Activated T-cell treated with anti-CD3 and anti-CD28 coated beads, Interleukin-2, amount 50 U/mL, for 48 hours (primary cell): ENCODE measurements at places on chromosomes 16 and 17.
A peak's percentile ranks its signal among the peaks of the same experiment; 100 is the strongest.

DNA sequence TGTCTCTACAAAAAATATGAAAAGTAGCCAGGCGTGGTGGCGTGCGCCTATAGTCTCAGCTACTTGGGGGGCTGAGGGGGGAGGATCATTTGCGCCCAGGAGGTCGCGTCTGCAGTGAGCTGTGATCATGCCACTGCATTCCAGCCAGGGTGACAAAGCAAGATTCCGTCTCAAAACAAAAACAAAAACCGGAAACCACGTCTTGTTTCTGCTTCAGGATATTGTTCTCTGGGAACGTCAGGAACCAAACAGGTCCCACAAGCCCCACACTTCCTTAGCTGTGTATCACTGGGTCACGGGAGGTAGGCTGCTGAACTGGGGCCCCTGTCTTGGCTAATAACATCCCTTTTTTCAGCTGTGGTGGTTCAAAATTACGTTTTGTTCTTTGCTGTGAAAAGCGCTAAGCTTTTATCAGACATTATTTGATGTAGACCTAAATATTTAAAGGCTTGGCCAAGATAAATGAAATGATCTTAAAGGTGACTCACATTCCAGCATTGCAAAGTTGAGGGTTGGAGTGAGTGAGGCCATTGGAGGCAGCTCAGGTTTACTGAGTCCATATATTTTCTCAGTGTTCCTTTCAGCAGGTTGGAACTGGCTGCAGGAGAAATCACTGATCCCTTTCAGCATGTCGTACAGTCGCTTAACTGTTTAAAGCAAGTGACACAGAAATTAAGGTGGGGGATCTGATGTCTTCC, 16.4 kb upstream of the SEC14L1 start:
- no peak for DNase-seq

DNA sequence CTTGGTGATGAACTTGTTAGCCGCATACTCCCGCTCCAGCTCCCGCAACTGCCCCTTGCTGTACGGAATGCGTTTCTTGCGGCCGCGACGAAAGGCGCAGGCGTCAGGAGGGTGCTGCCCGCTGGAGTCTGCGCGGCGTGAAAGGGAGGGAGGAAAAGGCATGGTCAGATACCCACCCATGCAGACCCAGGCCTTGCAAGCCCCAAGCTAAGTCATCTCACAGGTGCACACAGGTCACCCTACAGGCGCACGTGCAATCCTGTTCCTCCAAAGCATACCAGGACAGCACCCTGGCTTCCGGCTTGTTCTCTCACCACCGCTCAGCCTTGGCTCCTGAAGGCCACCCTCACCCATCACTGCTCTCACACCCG, 1.6 kb downstream of the HOXB13 start:
- DNase-seq: no peak

DNA sequence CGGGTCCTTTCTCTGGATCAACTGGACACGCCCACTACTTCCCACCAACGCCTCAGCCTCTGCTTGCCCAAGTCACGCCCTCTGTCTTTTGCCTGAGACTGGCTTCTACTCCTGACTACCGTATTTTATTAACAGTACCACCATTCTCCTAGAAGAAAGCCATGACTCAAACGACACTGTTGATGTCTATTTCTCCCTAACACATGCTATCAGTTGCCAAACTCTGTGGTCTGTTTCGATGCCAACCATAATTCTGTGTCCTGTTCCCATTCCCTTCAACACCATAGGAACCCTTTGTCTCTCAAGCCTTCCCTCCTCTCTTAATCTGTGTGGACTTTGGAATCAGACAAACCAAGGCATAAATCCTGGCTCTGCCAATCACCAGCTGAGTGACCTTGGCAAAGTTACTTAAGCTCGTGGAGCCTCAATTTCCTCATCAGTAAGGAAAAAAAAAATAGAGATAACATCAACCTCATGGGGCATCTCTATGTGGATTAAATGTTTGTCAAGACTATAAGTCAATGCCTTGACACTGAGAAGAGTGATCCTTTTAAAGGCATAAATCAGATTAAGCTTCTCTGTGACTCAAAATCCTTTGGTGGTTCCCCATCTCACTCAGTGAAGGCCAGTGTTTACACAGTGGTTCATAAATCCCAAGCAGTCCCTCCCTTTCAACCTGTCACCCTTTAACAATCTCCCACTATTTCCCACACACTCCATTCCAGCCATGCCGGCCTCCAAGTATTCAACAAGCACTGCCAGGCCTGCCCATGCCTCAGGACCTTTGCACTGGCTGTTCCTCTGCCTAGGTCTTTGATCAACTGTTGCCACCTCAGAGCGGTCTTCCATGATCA, 45.6 kb downstream of the ERN1 start:
- DNase-seq: no peak

- DNase-seq: no peak
Measured at GRCh38 chr16:14155572-14156190, 84.6 kb downstream of the MRTFB start.

DNA sequence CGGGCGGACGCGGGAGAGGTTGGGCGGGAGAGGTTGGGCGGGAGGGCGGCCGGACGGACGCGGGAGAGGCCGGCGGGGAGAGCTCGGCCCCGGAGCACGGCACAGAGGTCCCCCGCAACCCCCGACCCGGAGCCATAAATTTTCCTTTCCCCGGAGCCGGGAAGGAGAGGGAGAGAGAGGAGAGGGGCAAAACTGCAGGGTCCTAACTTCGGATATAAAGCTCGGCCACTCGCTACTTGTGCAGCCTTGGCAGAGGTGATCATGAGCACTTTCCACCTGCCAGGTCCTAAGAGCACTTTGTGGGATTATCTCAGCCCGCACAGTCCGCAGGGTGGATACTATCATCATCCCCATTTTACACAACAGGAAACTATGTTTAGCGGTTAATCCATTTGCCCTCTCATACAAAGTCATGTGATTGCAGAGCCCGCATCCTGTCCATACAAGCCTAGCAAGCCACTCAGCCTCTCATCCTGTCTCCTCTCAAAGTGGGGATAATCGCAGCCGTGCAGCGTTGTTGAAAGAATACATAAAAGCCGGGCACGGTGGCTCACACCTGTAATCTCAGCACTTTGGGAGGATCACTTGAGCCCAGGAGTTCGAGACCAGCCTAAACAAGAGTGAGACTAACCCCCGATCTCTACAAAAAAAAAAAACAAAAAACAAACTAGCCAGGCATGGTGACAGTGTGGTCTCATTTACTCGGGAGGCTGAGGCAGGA, 780 bp upstream of the DCAKD start:
- DNase-seq: peak; percentile 68

GRCh38 chr16:69921127-69921526, 30.0 kb upstream of the CLEC18A start:
- no peak for DNase-seq

GRCh38 chr16:87229230-87230188, 87.7 kb downstream of the C16orf95 start:
- DNase-seq: no peak

DNA sequence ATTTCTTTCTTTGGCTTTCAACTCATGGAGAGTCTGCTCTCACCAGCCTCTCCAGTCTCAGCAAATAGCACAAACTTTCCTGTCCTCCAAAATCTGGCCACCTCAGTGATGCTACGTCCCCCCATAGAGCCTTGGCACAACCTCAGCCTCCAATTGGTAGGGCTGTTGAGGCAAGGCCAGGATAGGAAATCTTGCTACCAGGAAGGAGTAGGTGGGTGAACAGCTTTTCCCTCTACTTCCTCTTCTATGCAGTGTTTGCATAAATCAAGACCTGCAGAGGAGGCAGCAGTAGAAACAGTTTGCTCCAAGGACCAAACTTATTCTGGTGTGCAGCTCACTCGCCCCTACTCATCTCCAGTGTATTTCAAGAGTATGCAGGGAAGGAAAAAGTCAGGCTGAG, 701 bp upstream of the DPEP2 start:
- no peak for DNase-seq

- DNase-seq: no peak
Measured at GRCh38 chr16:72198771-72199201, 26.8 kb upstream of the PMFBP1 start.

DNA sequence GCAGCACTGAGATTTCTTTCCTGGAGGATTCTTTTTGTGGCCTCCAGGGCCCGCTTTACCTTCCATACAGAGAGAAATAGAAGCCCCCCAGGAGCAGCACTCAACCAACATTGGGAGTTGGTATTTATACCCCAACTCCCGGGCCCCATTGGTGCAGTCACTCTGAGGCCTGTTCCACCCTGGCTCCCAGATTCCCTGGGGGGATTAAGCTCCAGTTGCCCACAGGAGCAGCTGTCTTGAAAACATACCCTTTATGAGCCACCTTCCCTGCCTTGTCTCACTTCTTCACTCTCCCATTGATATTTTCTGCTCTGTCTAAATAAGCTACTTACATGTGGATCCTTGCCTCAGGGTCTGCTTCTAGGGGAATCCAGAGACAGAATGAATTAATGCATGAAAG, 167.8 kb downstream of the KATNIP start:
- DNase-seq: no peak

- DNase-seq: no peak
Measured at GRCh38 chr16:89985219-89985618, 34.0 kb downstream of the DBNDD1 start.

- DNase-seq: no peak
Measured at GRCh38 chr16:86211800-86212199, 298.5 kb upstream of the FOXF1 start.

GRCh38 chr16:9922441-9922840, 259.8 kb downstream of the GRIN2A start:
- DNase-seq: no peak

GRCh38 chr17:32007463-32008298, 498 bp downstream of the LRRC37B start:
- peak; percentile 63 for DNase-seq

DNA sequence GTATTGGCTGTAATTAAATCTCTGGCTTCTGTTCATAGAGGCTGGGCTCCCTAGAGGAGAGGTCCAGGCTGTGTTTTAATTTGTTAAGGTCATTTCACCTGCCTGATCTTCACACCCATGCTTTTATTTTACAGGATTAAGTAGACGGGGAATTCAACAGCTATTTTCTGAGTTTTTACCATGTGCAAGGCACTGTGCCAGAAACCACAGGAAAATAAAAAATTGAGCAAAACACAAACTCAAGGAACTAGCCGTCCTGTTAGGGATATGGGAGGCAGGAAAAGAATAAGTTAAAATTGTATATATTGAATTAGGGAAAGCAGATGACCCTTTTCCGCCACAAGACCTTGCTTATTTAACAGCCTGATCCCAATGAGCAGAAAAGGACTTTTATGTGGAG, 29.1 kb downstream of the HS3ST3A1 start:
- DNase-seq: no peak

- DNase-seq: no peak
Measured at GRCh38 chr16:84739349-84740124, 39.7 kb downstream of the USP10 start.

DNA sequence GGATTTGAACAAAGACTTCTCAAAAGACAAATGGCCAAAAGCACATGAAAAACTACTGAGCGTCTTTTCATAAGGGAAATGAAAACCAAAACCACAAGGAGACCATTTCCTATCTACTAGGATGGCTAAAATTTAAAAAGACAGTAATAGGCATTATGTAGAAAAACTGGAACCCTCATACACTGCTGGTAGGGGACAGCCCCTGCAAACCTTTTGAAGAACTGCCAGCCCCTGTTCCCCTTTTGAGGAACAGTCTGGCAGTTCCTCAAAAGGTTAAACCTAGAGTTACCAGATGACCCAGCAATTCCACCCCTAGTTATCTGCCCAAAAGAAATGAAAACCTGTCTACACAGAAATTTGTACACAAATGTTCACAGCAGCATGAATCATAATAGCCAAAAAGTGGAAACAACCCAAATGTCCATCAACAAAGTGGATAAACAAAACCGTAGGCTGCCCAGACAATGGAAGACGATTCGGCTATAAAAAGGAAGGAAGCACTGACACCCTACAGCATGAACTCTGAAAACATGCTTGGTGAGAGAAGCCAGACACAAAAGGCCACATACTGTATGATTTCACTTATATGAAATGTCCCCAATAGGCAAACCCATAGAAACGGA, 22.9 kb downstream of the CDIP1 start:
- no peak for DNase-seq

DNA sequence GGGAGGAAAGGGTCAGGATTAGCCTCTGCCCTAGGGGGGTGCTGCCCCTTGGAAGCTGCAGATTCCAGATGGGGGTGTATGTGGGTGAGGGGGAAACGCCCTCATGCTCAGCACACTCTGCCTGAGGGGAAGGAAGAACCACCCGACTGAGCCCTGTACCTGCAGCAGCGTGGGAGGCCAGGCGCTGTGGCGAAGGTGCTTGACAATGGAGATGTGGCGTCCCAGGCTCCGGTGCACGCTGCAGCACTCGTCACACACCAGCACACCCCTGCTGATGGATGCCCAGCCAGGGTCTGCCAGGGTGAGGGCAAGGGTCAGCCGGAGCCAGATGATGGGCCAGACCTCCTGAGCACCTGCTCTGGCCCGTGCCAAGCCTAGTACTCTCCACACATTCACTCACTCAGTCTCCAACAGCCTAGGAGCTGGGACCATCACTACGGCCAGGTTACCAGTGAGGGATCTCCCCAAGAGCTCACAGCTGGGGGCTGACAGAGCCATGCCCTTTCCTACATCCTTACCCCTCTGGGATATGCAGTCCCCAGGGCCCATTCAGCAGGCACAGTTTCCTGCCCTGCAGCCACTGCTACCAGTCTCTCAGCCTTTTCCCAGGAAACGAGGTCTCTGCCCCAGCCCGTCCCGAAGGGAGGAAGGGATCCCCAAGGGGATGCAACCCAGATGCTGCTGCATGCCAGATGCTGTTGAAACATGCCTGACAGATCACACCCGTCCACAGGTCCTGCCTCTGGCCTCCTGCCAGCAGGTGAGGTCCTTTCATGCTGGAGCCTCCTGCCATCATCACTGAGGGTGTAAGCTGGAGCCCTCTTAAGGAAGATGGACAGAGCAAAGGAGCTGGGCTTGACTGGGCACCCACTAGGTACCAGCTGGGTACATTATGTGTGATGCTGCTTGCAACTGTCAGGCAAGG, 5.9 kb downstream of the GIT1 start:
- DNase-seq: no peak

- DNase-seq: no peak
Measured at GRCh38 chr17:58702708-58703107, 10.3 kb downstream of the RAD51C start.

DNA sequence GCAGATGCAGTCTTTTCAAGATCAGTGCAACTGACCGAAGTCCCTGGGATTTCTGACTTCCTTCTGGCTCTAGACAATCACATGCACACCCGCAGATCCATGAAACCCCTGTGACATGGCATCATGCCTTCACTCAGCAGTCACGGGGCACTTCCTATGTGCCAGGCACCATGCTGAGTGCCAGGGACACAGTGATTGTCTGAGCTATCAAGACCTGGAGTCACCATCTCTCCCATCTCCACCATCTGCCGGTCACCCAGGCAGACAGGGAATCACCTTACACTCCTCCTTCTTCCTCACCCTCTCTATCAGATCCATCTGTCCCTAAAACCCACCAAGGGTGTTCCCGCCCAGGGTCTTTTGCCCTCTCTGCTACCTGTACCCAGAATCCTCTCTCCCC, 5.3 kb downstream of the BEAN1 start:
- no peak for DNase-seq
